ENCODE measurements at places on chromosomes 2 and 18.

- no peak for DNase-seq
Measured at GRCh38 chr18:77111449-77111848, 21.1 kb downstream of the MBP start.

DNA sequence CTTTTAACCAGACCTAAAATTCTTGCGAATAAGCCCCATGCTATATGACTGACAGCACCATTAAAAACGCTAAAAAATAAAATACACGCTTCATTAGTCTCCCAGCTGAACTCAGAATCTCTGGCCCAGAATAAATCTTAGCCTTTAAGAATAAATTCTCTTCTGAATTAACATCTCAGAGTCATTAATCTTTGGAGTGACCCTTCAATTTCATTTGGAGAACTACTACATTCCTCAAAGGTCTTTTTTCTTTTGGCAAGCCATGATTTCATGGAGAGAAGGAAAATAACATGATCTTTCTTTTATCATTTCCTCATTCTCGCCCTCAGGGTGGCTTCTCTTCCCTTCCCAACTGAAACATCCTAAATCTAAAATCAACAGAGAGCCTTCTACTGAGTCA, 259.0 kb downstream of the AFF3 start:
- DNase-seq: no peak

DNA sequence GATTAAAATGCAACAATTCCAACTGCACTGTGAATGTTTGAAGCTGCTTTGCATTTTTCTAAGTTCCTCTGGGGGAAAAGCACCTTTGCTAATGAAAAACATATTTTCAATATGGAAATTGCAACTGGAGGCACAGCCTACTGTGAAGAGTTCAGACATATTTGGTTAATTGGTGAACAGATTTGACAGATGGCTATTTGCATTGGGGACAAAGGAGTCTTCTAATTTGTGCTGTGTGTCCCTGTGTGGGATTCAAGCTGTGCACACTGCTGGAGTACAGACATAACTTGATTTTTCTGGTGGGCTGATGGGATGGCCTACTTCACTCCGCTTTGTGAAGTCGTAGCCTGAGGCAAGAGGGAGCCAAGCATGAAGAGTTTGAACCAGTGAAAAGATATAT, 40.7 kb upstream of the ARHGAP25 start:
- DNase-seq: no peak

- no peak for DNase-seq
Measured at GRCh38 chr2:181348107-181348837, 108.9 kb upstream of the ITGA4 start.

DNA sequence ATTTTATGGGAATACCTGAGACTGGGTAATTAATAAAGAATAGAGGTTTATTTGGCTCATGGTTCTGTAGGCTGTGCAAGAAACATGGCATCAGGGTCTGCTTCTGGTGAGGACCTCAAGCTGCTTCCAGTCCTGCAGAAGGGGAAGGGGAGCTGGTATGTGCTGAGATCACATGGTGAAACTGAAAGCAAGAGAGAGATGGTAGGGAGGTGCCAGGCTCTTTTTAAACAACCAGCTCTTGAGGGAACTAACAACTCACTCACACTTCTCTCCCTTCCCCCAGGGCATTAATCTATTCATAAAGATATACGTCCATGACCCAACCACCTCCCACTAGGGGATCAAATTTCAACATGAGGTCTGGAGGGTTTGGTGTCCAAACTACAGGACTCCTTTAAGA, 40.1 kb downstream of the AGPS start:
- no peak for DNase-seq

Data from stimulated activated CD8-positive, alpha-beta memory T cell treated with anti-CD3 and anti-CD28 coated beads, Interleukin-15, amount 100 ng/mL, for 24 hours (primary cell).